Mesendoderm (in vitro differentiated cells): ENCODE measurements at places on chromosomes 5 and 9.

DNA sequence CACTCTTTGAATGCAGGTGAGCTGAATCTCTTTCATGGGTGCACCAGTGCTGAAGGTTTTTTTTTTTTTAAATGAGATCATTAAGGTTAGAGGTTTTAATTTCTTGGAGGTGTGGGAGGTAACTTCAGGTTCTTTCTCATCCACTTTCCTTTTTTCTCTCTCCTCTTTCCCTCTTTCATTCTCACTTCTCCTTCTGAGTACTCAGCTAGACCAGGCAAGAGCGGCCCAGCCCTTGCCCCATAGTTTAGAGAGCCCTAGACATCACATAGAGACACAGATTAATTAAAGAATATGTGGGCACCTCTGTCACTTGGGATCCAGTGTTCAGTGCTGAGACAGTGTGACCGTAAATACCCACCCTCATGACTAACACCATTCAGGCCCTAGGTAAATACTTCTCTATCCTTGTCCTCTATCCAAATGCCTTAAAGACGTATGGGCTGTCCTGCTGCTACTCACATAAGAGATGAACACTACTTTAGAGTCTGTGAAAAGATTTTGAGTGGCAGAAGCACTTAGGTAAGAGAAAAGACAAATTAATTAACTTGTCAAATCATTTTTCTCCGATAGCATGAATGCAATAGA lies 174.1 kb downstream of the TLE4 start:
- H3K27ac ChIP-seq: no peak overlapping the region
- H3K27me3 ChIP-seq: no peaks in the 10 kb centered on the region
- H3K36me3 ChIP-seq: no peaks in the 10 kb centered on the region
- H3K4me1 ChIP-seq: peaks cover 3% of the 10 kb centered on the region

- no peak for DNase-seq
- no peaks in the 10 kb centered on the region for H3K36me3 ChIP-seq
- H3K27ac ChIP-seq: no peak overlapping the region
- H3K4me3 ChIP-seq: no peak overlapping the region
- H3K27me3 ChIP-seq: no peaks in the 10 kb centered on the region
These were observed 1254.9 kb upstream of the DMAC1 start for GRCh38 chr9:9054354-9054992.

- H3K4me3 ChIP-seq: no peak overlapping the region
- no peaks in the 10 kb centered on the region for H3K27me3 ChIP-seq
- no peaks in the 10 kb centered on the region for H3K36me3 ChIP-seq
- no peaks in the 10 kb centered on the region for H3K4me1 ChIP-seq
- no peak overlapping the region for H3K27ac ChIP-seq
These were observed 18.3 kb upstream of the SLC2A6 start for GRCh38 chr9:133496861-133497842.

DNA sequence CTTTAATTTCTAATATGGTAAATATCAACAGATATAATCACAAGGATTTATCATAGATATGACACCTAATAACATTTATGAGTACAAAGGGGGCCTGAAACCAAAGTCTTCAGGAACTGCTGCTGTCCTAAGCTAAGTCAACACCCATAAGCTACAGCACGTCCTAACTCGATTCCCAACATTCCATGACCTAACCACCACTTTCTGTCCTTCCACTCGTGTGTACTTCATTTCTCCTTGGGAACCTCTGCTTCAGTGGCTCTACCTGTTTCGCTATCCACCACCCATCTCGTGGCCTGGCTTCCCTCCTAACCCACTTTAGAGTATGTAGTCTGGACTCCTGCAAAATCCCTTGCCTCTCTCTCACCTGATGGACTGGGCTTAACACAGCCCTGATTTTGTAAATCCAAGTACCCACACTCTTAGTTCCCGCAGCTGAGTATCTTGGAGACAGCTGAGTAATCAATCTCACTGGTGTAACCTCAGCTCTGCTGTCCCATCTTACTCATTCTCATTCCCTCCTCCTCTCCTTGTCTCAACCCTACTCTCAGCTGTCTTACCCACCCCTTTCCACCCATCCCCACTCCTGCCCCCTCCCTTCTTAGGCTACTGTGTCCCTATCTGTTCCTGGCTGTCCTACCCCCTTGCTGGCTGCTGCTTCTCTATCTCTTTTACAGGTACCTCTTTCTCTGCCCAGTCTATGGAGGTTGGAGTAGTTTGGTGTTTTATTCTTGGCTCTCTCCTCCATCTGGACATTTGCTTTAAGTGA lies 101.8 kb downstream of the MAST4 start:
- H3K27ac ChIP-seq: no peak overlapping the region
- H3K36me3 ChIP-seq: no peaks in the 10 kb centered on the region
- no peak for DNase-seq
- peaks cover 2% of the 10 kb centered on the region for H3K27me3 ChIP-seq
- no peak overlapping the region for H3K4me3 ChIP-seq
- peaks cover 1% of the 10 kb centered on the region for H3K4me1 ChIP-seq

GRCh38 chr9:89408628-89409101 lies 89.2 kb downstream of the SEMA4D start:
- no peaks in the 10 kb centered on the region for H3K36me3 ChIP-seq
- H3K27me3 ChIP-seq: no peaks in the 10 kb centered on the region
- H3K27ac ChIP-seq: no peak overlapping the region
- peaks cover 13% of the 10 kb centered on the region for H3K4me1 ChIP-seq
- no peak overlapping the region for H3K4me3 ChIP-seq

DNA sequence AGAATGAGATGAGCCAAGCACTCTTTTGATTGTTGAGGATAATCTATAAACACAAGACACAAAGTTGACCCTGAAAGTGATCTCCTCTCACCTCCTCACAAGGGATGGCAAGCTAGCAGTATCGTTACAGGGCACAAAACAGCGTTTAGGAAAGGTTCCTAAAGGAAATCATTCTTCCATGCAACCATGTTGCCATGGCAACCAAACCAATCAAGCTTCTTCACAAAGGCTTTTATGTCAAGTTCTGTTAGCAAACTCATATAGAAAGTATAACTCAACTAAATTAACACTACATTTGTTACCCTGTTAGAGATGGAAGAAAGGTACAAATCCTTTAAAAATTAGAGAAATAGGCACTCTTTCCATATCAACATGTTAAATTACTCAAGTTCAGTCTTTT lies 1016.8 kb upstream of the DMAC1 start:
- no peak overlapping the region for H3K27ac ChIP-seq
- no peaks in the 10 kb centered on the region for H3K27me3 ChIP-seq
- DNase-seq: peak; percentile 93

DNA sequence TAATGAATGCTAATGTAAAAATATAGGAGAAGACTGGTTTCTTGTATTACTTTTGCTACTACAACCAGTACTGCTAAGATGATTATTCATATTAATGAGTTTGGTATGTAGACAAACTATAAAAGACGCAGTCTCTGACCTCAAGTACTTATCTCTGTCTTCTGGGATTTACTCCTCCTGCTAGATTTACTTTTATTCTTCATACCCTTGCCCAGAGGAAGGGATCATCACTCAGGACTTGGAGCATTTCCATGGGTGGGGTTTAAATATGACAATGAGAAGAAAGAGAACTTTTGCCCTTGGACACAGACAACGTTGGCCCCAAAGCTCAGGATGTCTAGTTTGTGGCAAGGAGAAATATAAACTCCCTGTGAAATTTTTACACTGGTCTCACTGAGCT lies 126.1 kb downstream of the BNC2 start:
- no peaks in the 10 kb centered on the region for H3K4me1 ChIP-seq
- no peak for DNase-seq
- no peak overlapping the region for H3K27ac ChIP-seq

- peak; percentile 84 for DNase-seq
- H3K27me3 ChIP-seq: no peaks in the 10 kb centered on the region
- H3K4me3 ChIP-seq: no peak overlapping the region
- no peak overlapping the region for H3K27ac ChIP-seq
- no peaks in the 10 kb centered on the region for H3K36me3 ChIP-seq
These were observed 263.9 kb upstream of the TRPC7 start for GRCh38 chr5:136629125-136629792.

DNA sequence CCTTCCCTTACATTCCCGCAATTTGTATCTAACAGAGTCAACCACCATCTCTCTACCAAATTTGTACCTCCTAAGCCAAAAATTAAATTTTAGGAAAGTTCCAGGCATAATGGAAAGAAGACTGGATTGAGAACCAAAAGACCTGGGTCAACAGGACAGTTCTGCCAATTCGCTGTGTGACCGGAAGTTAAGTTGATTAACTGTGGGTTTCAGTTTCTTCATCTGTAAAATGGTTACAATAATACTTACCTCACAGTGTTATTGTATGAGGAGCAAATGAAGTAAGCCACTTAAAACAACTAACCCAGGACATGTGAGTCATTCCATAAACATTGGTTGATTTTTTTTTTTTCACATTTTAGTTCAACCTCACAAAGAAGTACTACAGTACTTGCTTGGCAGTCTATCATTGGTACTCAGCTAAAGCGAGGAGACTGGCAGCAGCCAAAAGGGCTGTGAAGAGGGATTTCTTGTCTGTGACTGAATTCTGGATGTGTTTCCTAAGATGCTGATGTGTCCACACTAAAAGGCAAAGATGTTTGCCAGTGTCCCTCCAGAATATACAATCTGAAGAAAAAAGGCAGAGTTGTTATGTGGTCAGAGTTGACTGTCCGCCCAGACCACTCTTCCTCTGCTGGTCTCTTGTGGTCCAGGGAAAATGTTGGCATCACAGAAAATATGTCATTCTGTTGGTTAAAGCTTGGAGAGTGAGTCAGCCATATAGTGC lies 198.6 kb downstream of the TLE1 start:
- no peaks in the 10 kb centered on the region for H3K36me3 ChIP-seq
- no peaks in the 10 kb centered on the region for H3K27me3 ChIP-seq
- no peak for DNase-seq
- no peak overlapping the region for H3K27ac ChIP-seq

GRCh38 chr5:58828258-58828657 lies 245.4 kb downstream of the RAB3C start:
- no peak overlapping the region for H3K27ac ChIP-seq
- no peak for DNase-seq
- H3K4me3 ChIP-seq: no peak overlapping the region
- H3K27me3 ChIP-seq: no peaks in the 10 kb centered on the region

- H3K4me3 ChIP-seq: no peak overlapping the region
- H3K27me3 ChIP-seq: no peaks in the 10 kb centered on the region
- H3K27ac ChIP-seq: no peak overlapping the region
These were observed 28.1 kb upstream of the PIK3R1 start for GRCh38 chr5:68187268-68188055.

DNA sequence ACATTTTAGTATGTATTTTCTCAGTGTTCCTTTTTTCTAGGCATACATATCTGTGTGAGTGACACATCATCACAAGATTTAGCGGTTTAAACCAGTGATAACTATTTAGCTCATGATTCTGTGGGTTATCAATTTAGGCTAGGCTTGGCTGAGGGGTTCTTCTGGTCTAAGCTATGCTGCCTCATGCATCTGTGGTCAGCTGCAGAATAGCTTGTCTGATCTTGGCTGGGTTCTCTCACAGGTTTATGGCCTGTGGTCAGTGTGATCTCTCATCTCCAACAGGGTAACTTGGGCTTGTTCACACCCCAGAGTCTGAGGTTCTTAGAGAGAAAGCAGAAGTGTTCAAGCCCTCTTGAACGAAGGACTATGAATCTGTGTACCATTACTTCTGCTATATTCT lies 363.3 kb downstream of the KDM4C start:
- H3K27ac ChIP-seq: no peak overlapping the region
- H3K27me3 ChIP-seq: no peaks in the 10 kb centered on the region
- H3K4me3 ChIP-seq: no peak overlapping the region

DNA sequence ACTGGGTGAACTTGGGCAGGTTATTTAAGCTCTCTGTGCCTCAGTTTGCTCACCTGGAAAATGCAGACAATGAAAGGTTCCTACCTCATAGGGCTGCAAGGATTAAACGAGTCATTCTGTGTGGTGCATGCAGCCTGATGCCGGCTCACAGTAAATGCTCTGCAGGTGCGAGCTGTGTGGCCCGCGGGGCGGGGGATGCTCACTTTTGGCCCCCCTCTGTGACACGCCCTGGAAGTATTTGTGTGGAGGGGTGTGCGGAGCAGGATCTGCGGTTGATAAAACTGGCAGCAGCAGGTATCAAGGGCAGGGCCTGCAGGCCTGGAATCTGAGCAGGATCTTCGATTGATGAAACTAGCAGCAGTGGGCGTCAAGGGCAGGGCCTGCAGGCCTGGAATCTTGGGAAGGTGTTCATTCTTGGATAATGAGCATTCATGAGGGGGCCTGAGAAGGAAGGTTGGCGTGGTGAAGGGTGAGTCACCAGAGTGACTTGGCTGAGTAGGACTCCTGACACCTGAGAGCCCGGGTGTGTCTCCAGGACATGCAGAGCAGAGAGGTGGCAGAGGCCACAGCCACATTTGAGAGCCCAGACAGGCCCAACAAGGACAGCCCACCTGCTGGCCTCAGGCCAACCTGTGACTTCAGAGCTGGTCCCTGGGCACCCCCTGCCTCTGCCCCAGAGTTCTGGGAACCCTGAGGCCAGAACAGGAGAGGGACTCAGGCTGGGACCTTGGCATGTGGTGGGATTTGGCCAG lies 11.9 kb downstream of the UNC5A start:
- no peaks in the 10 kb centered on the region for H3K36me3 ChIP-seq
- no peak overlapping the region for H3K27ac ChIP-seq
- H3K4me3 ChIP-seq: no peak overlapping the region
- no peaks in the 10 kb centered on the region for H3K4me1 ChIP-seq

GRCh38 chr9:36457836-36458429 lies 57.9 kb upstream of the RNF38 start:
- no peak for DNase-seq
- no peaks in the 10 kb centered on the region for H3K27me3 ChIP-seq
- no peaks in the 10 kb centered on the region for H3K36me3 ChIP-seq
- no peak overlapping the region for H3K4me3 ChIP-seq
- no peaks in the 10 kb centered on the region for H3K4me1 ChIP-seq

DNA sequence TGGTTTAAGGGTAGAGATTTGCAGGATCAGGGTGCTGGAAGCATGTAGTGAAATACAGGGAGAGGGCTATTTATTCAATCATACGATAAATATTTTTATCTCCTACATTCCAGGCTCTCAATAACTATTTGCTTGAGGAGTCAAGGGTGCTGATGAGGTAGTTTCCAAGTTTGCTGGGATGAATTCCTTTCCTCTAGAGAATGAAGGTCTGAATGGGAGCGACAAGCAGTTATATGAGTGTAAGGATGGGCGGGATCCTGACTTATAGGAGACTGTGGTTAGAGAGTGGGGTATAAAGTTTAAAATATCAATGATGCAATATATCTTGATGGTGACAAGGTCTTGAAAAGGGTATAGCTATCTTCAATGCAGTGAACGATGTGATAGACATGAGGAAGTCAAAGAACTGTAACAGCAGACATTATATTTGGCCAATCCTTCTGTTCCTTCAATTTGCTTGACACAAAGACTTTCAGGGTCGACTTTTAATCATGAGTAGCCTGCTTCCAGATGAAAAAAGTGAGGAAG lies 201.1 kb upstream of the HAPLN1 start:
- H3K4me3 ChIP-seq: no peak overlapping the region
- peaks cover 10% of the 10 kb centered on the region for H3K4me1 ChIP-seq
- H3K27ac ChIP-seq: no peak overlapping the region
- H3K36me3 ChIP-seq: no peaks in the 10 kb centered on the region
